ENCODE measurements at places on chromosomes 16 and 17.

GRCh38 chr17:80497726-80498241 lies 21.4 kb upstream of the NPTX1 start:
- DNase-seq: no peak

DNA sequence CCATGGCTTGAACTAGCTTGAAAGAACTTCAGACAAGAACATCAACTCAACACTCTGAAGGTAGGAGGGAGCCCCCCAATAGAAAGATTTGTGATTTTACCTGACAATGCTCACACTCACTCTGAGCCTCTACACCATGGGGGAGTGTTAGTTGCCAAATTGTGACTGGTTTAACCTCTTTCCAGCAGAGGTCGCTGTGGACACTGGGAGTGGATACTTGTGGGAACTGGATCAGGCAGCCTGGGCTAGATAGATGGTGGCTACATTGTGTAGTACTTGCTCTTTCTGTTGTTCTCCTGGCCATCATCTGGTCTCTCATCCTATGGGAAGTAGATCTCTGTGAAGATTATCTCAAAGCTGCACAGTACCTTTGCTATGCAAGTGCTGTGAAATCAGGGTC lies 2.9 kb downstream of the SMPD3 start:
- peak; percentile 80 for DNase-seq

- no peak for DNase-seq
Measured at GRCh38 chr17:78384479-78385175, 6.2 kb downstream of the PGS1 start.

GRCh38 chr17:63479495-63480184 lies 2.8 kb downstream of the ACE start:
- no peak for DNase-seq

DNA sequence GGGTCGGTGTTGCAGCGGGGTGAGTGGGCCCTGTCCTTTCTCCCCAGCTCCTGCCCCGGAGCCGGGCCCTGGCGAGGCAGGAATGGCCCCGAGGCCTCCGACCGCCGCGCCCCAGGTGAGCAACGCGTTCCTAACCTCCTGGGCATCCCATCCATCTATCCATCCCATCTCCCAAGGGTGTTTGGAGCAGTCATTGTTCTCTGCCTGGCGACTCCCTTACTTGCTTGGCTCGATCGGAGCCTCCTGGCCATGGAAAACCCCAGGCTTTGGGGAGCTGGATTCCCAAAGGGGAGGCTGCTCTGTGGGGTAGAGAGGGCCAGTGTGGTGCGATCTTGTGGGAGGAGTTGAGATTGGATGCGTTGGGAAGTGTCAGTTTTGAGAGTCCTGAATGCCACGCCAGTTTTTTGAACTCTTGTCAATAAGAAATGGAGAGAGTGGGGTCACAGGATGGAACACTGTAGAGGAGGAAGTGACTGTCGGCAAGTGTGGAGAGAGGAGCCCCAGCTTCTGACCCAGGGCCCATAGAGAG lies 684 bp downstream of the ZFP90 start:
- DNase-seq: no peak

DNA sequence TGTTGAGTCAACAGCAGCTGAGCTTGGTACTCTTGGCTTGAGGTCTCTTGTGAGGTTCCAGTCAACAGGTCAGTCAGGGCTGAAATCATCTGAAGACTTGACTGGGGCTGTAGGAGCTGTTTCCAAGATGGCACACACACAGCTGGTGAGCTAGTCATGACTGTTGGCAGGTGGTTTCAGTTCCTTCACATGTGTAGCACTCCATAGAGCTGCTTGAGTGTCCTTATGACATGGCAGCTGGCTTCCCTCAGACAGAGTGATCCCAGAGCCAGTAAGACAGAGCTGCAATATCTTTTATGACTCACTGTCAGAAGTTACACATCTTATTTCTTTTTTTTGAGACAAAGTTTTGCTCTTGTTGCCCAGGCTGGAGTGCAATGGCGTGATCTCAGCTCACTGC lies 19.5 kb upstream of the GAS7 start:
- DNase-seq: no peak

DNA sequence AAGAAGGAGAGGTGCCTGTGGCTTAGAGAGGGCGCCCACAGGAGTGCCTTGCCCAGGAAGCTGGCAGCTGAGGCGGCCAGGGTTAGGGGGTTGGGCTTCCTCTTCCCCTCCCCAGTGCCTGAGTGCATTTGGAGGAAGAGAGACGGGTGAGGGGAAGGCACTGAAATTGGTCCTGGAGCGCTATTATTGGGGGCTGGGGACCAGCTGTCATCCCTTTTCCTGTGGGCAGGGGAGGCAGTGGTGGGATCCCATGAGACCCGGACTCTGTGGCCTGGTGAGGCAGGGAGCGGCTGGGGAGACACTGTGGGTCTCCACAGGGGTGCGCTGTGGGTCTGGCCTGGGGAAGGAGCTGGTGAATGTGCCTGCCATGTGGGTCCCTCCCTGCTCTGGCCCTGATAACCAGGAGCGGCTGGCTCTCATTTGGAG lies 259.7 kb downstream of the SEC14L1 start:
- DNase-seq: no peak

DNA sequence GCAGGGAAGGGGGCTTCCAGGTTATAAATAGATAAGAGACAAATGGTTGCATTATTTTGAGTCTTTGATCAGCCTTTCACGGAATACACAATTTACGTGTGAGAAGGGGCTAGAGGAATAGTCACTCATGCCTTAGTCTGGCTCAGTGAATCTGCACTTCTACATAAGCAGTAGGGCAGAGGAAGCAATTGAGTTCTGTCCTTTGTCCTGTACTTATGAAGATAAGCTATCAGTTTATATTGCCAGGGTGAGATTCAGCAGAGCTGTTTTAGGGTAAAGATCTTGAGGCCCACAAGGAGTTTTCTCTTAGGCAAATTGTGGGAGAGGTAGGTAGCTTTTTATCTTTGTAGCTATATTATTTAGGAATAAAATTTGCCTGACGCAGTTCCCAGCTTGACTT lies 33.3 kb downstream of the TOM1L1 start:
- no peak for DNase-seq

GRCh38 chr16:89078172-89078571 lies 15.5 kb upstream of the ACSF3 start:
- no peak for DNase-seq

- DNase-seq: no peak
Measured at GRCh38 chr17:80349751-80350150, 65.2 kb upstream of the ENDOV start.

- DNase-seq: no peak
Measured at GRCh38 chr17:48577330-48577945, 712 bp downstream of the HOXB4 start.

DNA sequence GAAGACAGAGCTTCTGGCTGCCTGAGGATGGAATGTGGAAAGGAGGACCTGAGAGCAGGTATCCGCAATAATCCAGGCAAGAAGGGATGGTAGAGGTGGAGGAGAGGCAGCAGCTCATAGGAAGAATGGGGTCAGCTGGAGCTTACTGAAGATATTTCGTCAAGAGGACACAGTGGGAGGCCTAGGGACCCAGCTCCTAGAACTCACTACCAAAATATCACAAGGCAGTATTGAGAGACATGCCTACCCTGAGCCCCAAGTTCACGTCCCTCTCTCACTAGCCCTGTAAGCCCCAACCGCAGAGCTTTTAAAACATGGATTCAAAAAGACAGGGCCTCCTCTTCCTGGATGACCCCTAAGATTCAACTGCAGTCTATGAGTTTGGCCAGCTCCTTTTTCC lies 14.2 kb upstream of the CCL8 start:
- DNase-seq: no peak

DNA sequence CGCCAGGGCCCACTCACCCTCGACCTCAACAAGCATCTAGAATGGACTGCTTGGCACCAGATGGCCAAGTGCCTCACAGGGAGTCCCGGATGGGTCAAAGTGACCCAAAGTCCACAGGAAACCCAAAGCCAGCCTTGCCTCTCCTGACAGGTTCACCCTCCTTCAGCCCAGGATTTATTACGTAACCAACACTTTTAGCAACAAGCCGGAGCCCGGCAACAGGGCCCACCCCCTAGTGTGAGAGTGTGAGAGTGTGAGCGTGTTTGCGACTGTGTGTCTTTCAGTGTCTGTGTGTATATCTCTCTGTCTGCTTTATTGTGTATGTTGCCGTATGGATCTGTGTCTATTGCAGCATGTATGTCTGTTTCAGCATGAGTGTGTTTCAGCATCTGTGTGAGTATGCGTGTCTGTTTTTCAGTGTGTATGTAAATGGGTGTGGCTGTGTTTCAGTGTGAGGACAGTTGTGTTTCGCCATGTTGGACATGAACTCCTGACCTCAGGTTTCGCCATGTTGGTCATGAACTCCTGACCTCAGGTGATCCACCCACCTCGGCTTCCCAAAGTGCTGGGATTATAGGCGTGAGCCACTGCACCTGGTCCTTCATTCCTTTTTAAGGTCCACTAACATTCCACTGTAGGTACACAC lies 13.7 kb upstream of the PEMT start:
- DNase-seq: no peak

DNA sequence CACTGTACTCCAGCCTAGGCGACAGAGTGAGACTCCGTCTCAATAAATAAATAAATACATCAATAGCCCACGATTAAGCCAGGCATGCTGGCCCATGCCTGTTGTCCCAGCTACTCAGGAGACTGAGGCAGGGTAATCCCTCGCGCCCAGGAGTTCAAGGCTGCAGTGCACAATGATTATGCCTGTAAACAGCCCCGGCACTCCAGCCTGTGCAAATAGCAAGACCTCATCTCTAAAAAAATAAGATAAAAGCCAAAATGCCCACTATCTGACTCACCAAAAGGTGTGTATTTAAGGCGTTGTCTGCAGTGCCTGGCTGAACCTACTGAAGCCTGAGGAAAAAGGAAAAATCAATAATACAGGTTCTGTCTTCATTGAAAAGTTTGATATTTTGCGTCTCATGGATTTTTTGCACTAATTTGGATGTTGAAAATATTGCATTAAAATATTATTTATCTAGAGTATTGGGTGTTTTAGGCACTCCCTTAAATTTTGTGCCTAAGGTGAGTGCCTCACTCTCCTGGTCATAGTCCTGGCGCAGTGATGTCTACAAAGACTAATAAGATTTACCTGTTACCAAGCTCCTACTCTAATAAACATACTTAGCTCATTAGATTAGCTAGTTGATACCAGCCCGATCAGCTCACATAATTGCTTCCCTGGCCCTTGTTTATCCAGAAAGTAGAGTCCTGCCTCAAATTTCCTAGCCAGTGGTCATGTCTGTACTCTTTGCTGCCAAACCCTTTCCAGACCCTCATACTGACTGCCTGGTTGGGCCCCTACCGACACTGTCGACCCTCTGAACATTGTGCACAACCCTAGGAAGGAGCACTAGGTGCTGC lies 24.7 kb upstream of the TOB1 start:
- no peak for DNase-seq

GRCh38 chr17:29250666-29251065 lies 4.0 kb downstream of the CRYBA1 start:
- no peak for DNase-seq

DNA sequence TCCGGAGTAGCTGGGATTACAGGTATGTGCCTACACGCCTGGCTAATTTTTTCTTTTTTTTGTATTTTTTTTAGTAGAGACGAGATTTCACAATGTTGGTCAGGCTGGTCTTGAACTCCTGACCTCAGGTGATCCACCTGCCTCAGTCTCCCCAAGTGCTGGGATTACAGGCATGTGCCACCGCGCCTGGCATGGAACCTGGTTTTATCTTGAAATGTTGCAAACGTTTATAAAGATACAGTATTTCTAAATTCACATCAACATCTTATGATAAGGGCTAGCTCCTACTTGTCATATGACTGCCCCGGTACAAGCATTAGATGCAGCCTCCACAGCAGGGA lies 1.5 kb upstream of the IST1 start:
- DNase-seq: no peak

DNA sequence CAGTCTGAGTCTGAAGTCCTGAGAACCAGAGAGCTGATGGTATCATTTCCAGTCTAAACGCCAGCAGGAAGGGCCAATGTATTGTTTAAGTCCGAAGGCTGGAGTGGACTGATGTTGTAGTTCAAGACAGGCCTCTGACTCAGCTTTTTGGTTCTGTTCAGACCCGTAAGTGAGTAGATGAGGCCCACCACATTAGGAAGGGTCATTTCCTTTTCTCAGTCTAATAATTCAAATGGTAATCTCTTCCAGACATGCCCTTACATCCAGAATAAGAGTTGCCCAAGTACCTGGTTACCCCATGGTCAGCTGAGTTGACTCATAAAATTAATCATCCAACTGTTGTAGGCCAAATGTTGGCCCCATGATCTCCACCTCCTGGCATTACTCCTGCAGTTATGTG lies 442.6 kb upstream of the HSBP1 start:
- DNase-seq: no peak

DNA sequence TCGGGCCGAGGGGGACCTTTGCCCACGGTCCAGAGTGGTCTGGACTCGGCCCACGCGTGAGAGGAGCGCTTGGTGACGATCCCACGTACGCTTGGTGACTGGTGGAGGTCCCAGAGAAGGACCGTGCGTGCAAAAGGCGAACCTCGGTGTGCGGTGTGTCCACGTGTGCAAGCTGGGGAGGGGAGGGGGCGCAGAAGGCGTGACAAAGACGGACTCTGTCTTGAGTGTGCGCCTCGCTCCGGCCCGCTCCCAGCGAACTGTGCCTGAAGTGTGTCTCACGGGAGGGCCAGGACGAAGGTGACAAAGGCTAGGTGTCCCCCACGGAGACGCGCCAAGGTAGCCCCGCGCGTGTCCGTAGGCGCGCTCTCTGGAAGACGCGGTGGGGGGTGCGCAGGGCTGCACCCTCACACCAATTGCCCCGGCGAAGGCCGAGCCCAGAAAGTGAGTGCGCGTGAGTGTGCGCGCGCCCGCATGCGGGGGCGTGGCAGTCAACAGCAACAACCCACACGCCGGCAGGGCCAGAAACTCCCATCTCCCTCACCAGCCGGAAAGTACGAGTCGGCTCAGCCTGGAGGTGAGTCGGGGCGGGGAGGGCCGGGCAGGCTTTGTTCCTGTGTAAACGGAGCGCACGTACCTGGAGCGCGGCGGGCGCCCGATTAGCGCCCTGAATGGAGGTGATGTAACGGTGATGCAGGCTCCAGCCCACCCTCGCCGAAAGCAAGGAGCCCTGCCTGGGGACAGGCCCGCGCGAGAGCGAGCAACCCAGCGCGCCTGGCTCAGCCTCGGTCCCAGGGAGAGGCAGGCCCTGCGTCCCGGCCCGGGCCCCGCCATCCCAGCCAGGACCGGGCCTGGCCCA lies at the start of gene GPRC5C:
TSS of gene GPRC5C (plus strand) at position 521 of the 856 bp plus-strand sequence. CDS start 7,689 bp downstream, outside the sequence.
- DNase-seq: peak; percentile 82

DNA sequence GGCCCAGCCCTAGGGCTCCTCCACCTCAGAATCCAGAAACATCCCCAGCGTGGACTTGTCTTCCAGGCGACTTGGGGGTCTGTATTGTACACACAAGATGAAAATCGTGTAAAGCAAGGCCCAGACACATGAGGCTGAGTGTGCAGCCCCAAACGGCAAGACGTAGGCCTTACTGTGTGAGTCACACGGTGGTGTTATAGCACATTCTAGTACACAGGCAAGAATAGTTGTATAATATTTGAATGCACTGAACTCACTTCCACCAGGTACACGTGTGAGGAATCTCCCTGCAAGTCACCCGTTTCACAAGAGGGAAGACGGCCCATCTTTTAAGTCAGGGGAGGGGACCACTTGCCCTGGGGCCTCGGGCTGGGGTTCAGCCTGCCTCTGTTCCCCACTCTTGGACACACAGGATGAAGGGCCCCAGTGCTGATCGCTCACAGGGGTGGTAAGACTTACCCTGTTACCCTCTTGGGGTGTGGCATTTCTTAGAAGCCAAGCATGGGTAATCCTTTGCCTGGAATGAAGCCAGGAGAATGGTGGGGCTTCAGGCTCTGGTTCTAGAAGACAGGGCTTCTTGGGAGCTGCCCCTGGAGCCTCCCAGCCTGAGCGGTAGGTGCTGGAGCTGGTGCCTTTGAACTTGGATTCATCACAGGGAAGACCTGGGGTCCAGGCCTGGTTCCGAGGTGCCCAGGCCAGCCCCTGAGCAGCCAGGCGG lies 71.3 kb downstream of the SREBF1 start:
- no peak for DNase-seq
